Heart right ventricle (tissue), 16 donors: ENCODE measurements at places on chromosomes 3 and 15. TPM values are rescaled to one million over a fixed set of nuclear protein-coding genes. Genes with fewer than 3 reads are reported as not detected.

FSTL1 gene
- total RNA-seq, result 301 TPM

RTP1 gene
- total RNA-seq, result not detected

ASB14 gene
- total RNA-seq, result 3.9 TPM

SAMMSON gene
- not detected for total RNA-seq

CRYGS gene
- 0.28 TPM for total RNA-seq

GOLGA8B gene
- 21.6 TPM for total RNA-seq

ANKRD34C gene
- total RNA-seq, result 1.3 TPM

FSIP1 gene
- total RNA-seq, result 0.96 TPM

GPR27 gene
- 5.2 TPM for total RNA-seq

PLSCR2 gene
- total RNA-seq, result not detected

UBXN7 gene
- 31.4 TPM for total RNA-seq

MYEF2 gene
- total RNA-seq, result 15.2 TPM

GOLGA6L4 gene
- 1.3 TPM for total RNA-seq

LRTM1 gene
- not detected for total RNA-seq

ITIH3 gene
- 0.71 TPM for total RNA-seq

SKIC8 gene
- 25.0 TPM for total RNA-seq

TNFAIP8L3 gene
- 7.7 TPM for total RNA-seq

GPR160 gene
- 0.55 TPM for total RNA-seq

HRG gene
- not detected for total RNA-seq

ADCY5 gene
- 154 TPM for total RNA-seq

DPH3 gene
- total RNA-seq, result 15.5 TPM

SLC28A2 gene
- not detected for total RNA-seq

IL17RC gene
- 23.1 TPM for total RNA-seq

AMIGO3 gene
- not detected for total RNA-seq

ARL14 gene
- total RNA-seq, result not detected

OCA2 gene
- not detected for total RNA-seq

RARRES1 gene
- total RNA-seq, result 2.8 TPM

TUSC7 gene
- total RNA-seq, result not detected

ELP6 gene
- 22.5 TPM for total RNA-seq

EPB42 gene
- 0.17 TPM for total RNA-seq

GATA2 gene
- total RNA-seq, result 15.1 TPM

CNTN4 gene
- 2.3 TPM for total RNA-seq

APEH gene
- 115 TPM for total RNA-seq

CD86 gene
- 2.3 TPM for total RNA-seq

NAALADL2 gene
- 7.9 TPM for total RNA-seq

GOLGA8Q gene
- 5.4 TPM for total RNA-seq

B3GALNT1 gene
- 63.4 TPM for total RNA-seq

APOD gene
- total RNA-seq, result 104 TPM

TIPIN gene
- total RNA-seq, result 3.4 TPM

FOXB1 gene
- total RNA-seq, result not detected

LMOD3 gene
- total RNA-seq, result 240 TPM

CCR1 gene
- total RNA-seq, result 1.7 TPM

NEK11 gene
- 3.2 TPM for total RNA-seq

CHMP2B gene
- total RNA-seq, result 36.7 TPM

SKIL gene
- 32.1 TPM for total RNA-seq

EEF1AKMT4 gene
- total RNA-seq, result 1.1 TPM

RGMA gene
- 9.4 TPM for total RNA-seq
